ENCODE measurements at places on chromosomes 16 and 17.

DNA sequence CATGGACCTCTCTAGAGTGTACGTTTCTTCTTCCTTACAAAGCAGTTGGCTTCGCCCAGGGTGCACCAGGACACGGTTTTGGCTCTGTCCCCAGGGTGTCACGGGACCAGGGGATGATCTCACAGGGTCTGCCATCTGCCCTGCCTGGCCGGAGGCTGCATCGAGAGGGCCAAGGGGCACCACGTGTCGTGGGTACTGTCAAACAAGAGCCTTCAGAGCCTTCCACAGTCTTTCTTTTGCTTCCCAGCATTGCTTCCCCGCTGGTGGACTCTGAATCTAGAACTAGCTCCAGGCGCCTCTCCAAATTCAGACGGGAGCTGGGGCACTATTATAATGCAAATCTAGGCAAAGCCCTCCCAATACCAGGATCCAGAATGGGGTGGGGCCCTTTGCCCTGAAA lies 47.9 kb downstream of the MAPT start:
- DNase-seq: no peak

GRCh38 chr17:78409191-78409928 lies 30.9 kb downstream of the PGS1 start:
- DNase-seq: no peak

GRCh38 chr16:48930951-48931553 lies 321.1 kb upstream of the N4BP1 start:
- DNase-seq: no peak

GRCh38 chr17:7251661-7252175 lies at the start of gene CTDNEP1:
Gene CTDNEP1 (minus strand): TSS chr17:7251734. CDS start chr17:7251296, 438 bp downstream.
- peak; percentile 98 for DNase-seq

GRCh38 chr16:64499211-64499610 lies 622.7 kb downstream of the CDH11 start:
- no peak for DNase-seq

DNA sequence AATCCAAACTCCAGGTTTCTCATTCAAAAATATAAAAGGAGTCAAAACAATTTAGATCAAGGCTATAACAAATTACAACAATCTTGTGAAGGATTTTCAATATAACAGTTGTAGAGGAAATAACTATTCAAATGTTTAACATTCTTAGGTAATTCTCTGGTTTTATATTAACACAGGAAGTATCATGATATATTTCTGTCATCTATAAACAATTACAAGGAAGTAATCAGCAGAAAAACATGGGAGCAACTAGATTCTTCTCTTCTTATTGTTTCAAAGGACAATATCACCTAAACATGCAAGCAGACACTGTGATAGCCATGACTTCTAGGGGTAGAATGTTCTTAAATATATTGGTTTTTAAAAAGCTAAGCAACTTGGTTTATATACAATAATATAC lies 49.9 kb downstream of the FBXL20 start:
- DNase-seq: no peak

DNA sequence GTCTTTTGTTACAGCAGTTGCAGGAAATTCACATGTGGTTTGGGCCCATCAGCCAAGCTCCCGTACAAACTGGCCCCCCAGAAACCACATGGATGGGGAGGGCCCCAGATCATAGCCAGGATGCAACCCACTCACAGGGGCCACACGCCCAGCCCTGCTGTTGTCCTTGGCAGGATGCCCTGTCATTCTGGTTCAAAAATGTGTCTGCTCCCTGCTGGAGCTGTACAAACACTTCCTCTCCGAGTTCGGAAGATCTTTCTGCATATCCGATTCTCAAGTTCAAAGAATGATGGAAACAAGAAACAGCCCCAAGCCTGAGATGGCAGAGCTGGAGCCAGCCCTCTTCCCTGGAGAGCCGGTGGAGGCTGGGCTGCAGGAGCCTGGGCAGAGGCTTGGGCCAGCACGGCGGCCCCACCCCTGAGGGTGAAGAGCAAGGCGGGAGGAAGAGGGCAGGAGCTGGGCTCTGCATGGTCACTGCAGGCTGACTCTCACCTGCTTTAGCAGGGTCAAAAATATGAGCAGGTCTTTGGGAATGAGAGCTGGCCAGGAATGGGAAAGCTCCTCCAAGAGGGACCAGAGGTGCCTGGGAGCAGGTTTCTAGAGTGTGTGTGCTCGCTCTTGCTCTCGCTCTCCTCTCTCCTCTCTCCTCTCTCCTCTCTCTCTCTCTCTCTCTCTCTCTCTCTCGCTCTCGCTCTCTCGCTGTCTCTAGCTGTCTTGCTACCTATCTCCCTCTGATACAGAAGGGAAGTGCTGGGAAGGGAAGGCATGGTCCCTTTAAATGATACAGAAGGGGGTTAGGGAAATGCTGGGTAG lies 34.7 kb upstream of the ENPP7 start:
- DNase-seq: no peak

- DNase-seq: no peak
Measured at GRCh38 chr16:89200850-89201411, 594 bp upstream of the SLC22A31 start.

DNA sequence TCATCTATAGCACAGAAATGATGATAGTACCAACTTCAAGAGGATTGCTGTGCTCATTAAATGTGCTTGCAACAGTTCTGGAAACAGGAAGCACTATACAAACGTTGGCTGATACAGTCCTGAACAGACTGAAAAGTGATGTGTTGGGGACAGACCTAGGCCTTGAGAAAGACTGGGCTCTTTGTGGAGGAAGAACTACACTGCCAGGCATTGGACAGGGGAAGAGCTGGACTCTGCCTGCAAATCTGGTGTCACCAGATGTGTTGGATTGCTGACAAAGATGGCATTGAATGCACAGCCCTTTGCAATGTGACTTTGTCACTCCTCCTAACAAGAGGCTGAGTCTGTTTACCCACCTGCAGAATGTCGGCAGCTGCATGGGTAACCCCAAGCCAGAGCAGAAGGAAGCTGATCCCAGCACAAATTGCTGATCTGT lies 12.4 kb upstream of the ST6GALNAC2 start:
- no peak for DNase-seq

- no peak for DNase-seq
Measured at GRCh38 chr16:66849549-66849948, 5.3 kb downstream of the CA7 start.

DNA sequence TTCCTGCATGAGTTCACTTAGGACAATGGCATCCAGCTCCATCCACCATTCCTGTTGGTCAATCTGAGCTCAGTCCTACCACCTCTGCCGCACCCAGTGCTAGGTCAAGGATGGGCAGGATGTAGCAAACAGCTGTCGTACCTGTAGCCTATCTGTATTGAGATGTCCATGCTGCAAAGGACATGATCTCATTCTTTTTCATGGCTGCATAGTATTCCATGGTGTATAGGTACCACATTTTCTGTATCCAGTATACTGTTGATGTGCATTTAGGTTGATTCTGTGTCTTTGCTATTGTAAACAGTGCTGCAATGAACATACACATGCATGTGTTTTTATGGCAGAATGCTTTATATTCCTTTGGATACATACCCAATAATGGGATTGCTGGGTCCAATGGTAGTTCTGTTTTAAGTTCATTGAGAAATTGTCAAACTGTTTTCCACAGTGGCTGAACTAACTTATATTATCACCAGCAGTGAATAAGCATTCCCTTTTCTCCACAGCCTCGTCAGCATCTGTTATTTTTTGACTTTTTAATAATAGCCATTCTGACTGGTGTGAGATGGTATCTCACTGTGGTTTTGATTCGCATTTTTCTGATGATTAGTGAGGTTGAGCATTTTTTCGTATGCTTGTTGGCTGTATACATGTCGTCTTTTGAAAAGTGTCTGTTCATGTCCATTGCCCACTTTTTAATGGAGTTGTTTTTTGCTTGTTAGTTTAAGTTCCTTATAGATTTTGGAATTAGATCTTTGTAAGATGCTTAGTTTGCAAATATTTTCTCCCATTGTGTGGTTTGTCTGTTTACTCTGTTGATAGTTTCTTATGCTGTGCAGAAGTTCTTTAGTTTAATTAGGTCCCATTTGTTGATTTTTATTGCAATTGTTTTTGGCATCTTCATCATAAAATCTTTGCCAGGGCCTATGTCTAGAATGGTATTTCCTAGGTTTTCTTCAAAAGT lies 7.2 kb upstream of the MRTFB start:
- DNase-seq: no peak

GRCh38 chr17:19533718-19534561 lies at the start of gene SLC47A1:
Gene SLC47A1 (plus strand): TSS chr17:19533854. CDS start chr17:19533940, 86 bp downstream.
- DNase-seq: no peak

GRCh38 chr16:1280783-1281182 lies 24.9 kb downstream of the TPSD1 start:
- DNase-seq: no peak

DNA sequence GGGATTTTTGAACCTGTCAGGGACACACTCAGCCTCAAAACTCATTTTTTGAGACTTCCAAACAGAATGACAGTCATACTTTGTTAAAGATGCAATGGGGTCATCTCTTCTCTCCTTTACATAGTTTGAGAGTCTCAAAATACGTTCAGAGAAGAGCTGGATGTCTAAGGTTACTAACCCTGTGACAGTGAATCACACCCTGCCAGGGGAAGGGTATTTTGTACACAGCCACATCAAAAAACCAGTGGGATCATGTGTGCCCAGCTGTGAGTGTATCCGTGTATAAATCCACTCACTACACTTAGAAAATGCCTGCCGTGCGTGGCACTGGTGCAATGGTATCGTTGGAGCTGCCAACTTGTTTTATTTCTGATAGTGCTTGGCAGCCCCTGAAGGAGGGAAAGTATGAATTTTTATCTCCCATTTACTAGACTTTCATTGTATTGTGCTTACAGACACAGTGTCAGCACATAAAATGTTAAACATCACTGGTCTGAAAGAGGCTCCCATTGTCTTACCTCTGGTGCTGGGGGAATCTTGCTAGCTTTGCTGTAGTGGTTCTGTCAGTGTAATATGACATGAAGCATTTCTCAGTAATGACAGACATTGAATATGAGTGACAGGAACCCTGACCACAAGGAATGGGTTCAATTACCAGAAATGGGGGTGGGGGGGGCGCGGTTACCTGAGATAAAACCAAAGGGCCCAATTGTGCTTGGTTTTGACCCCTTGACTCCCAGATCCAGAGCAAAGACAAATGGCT lies 256.3 kb downstream of the FTO start:
- DNase-seq: no peak

GRCh38 chr16:1788708-1789100 lies 4.8 kb downstream of the IGFALS start:
- no peak for DNase-seq

DNA sequence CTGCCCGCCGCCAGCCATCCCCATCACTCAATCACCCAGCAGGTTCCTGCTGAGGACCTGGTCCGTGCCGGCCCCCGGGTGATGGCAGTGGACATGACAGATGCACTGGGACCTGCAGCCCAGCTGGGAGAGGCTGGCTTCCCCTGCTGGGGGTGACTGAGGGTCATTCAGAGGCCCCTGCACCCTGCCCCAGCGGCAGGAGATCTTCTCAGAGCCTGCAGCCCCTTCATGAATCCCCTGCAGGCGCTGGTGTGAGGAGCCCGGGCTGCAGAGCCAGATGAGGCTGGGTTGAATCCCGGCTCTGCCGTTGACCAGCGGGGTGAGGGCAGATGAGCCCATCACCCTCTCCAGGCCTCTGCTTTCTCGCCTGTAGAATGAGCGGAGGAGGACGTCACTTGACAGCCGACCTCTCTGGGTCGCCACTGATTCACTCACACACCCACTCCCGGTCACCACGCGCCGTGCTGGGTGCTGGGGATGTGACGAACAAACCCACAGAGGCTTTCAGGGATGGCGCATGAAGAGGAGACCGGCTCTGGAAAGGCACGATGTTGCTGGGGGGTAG lies 95.2 kb upstream of the CIBAR2 start:
- DNase-seq: no peak

- DNase-seq: no peak
Measured at GRCh38 chr17:68587026-68587425, 14.1 kb downstream of the FAM20A start.

DNA sequence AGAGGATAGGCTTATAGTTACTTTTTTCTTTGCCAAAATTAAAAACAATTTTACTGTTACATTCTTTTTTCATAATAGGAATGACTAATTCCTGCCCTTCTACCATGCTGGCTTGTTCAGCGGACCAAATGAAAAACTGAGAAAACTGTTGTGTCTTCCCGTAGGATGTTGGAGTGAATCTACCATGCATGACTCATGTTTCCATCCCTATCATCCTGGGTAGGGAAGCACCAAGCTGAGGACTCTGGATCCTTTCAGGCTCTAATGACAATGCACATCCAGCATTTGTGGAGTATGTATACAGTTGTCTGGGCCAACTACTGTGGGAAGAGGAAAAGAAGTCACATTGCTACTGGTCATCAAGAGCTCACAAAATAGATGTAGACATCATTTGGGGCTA lies 41.1 kb upstream of the DHX8 start:
- no peak for DNase-seq

GRCh38 chr17:64687961-64688360 lies 25.9 kb upstream of the SMURF2 start:
- no peak for DNase-seq

GRCh38 chr17:73901661-73902415 lies 257.6 kb upstream of the SDK2 start:
- no peak for DNase-seq

DNA sequence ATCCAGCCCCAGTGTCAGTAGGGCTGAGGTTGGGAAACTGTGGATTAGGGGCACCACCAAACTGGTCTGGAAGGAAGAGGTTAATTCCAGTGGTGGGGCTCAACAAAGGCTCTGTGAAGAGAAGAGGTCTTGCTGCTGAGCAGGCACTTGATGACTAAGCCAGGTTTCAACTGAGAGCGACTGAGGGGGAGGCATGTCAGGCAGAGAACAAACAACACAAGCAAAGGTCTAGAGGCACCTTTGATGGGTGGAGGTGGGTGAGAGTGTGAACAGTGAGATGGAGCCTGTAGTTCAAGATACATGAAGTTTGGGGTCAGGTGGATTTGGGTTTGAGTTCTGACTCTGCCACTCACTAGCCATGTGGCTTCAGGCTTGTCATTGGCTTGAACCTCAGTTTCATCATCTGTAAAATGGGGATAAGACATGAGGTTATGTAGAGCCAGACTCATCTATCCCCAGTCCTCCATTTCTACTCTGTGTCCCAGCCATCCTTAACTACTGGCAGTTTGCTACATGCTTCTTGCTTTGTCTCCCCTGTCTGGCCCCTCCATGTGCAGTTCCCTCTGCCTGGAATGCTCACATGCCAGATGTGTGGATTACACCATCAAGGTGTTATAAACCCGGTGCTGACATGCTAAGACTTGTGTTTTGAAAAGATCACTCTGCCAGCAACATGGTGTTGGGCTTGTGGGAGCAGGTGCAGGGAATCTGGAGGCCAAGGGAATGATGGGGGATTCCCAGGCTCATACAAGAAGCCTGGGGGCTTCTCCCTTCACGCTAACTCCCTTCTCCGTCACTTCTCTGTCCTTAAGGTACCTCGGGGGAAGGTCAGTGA lies 3.0 kb upstream of the RMI2 start:
- DNase-seq: no peak

DNA sequence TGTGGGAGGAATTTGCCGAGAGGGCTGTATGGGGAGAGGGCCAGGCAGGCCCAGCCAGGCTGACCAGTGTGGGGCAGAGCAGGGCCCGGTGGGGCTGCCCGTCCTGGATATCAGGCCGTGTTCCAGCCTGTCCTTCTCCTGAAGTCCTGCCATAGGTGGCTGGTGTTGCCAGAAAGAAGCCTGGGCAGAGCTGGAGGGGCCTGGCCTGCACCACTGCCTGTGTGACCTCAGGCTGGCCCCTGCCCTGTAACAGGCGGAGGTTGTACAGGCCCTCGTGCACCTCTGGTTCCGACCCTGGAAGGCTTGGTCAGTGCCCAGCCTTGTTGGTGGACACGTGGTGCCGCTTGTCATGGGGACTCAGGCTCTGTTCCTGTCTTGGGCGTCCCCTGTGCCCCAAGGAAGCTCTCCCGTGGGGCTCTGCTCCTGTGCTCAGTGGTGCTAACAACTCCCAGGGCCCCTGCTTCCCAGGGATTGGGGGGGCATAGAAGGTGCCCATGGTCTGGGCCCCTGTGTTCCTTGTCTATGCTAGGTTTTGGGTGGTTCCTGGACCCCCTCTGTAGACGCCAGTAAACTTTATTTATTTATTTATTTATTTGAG lies 33.3 kb downstream of the ADCY7 start:
- DNase-seq: no peak

Measured in T-helper 1 cell (primary cell).